ENCODE measurements at places on chromosomes 7 and 10. TPM values are rescaled to one million over a fixed set of nuclear protein-coding genes. Genes with fewer than 3 reads are reported as not detected.

DNA sequence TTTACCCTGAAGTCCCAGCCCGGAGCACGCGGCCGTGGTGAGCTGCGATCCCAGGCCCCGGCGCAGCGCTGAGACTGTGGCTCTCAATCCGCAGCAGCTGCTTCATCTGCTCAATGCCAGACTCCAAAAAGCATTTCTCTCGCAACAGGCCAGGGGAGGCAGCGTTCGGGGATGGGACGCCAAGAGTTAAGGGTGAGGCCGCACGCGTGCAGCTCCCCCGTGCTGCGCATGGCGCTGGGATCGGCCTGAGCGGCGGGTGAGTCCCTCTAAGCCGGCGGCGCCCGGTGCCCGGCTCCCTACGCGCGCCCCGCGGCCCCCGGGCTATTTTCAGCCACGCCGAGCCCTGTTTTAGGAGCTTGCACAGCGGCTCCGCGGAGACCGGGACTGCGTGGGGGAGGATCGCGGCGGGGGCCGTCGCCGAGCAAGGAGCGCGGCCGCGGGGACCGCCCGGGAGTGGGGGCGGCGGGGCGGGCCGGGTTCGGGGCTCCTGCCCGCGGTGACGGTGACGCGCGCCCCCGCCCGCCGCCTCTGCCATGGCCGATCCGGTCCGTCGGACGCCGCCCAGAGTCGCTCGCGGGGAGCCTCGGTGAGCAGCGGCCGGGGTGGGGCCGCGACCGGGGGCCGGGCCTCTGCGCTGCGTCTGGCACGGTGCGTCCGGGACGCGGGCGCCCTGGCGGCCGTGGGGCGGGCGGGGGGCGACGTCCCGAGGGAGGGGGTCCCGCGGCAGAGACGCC is 29.4 kb upstream of the JAKMIP3 start:
- peak; percentile 68 for DNase-seq

DNA sequence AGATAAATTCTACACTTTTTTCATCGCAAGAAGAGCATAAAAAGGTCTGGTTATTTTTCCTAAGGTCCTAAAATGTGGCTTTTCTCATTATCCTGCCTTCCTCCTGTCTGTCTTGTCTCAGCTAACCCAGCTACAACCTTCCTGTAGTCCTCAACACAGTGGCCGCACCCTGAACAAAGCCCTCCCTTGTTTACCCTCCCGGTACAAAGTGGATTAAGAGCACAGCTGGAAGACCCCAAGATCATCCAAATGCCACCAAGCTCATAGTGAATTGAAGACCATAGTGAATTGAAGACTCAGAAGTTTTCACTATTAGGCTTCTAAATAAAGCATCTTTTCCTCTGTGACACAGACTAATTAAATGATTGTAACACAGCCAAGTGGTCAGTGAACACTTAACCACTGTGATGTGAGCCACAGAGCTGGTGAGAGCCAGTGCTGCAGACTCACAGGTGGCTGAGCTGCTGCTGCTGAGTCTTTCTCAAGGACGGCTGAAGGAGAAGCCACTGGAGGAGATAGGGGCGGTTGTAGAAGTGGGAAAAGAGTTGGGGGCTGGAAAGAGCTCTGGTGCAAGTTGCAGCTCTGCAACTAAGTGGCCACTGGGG is 123.6 kb downstream of the ATXN7L1 start:
- no peak for DNase-seq

- no peak for DNase-seq
Observed at GRCh38 chr10:99389729-99390480, 40.5 kb downstream of the GOT1 start.

DNA sequence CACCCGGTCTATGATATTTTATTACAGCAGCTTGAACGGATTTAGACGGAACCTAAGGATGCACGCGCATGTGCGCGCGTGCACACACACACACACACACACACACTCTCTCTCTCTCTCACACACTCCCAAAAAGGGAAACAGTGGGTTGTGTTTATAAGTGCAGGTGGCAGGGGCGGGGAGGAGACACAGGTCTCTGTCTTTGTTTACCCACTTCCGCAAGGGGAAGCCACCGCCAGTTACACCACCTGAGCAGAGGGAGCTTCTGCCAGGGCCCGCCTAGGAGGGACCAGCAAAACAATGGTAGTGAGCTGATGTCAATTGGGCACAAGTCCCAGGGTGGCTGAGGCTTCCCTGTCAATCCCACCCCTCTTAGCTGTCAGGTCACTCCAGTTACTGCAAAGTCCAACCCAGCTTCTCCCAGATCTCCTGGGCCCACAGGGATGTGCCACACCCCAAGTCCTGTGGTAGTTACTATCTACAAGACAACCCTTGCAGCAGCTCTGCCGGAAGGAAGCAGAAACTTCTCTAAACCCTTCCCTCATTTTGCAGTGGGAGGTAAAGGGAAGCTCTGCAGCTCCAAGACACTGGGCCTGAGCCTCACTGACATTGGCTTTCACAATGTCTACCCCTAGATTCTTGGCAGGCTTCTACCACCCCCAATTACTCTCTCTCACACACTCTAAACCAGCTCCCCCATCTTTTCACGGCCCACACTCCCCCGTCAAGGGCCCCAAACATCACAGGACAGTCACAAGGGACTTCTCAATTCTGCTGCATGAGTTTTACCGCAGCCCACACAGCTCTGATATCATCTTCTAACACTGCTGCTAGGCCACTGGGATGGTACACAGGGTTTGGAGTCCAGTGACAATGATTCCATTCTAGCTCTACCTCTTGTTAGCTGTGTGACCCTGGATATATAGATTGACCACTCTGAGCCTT is 17.6 kb downstream of the ANXA11 start:
- DNase-seq = no peak

DNA sequence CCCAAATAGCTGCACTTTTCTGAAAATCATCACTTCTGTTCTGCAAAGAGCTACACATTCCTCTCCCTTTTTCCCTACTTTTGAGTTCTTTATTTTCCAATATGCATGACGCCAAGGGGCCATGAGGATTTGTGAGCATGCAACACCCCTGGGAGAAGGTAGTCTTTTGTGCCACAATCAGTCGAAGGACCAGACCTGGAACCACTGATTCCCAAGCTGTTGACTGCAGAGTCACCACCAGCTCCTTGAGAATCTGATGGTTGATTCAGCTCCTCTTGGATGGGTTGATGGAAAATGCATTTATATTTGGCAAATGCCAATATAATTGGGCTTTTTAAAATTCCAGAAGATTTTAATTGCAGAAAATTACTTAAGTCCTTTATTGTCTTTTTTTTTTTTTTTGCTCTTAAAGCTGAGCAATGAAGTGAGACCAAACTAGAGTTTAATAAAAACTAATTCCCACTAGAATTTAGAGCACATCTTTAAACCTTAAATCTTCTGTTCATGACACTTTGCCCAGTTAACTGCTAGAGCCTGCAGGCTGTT is 554.1 kb downstream of the TNS3 start:
- DNase-seq = peak; percentile 78

Gene STEAP1
- 3.6 TPM for polyA plus RNA-seq

GRCh38 chr10:126405239-126405775 is 17.0 kb upstream of the ADAM12 start:
- DNase-seq = no peak

DNA sequence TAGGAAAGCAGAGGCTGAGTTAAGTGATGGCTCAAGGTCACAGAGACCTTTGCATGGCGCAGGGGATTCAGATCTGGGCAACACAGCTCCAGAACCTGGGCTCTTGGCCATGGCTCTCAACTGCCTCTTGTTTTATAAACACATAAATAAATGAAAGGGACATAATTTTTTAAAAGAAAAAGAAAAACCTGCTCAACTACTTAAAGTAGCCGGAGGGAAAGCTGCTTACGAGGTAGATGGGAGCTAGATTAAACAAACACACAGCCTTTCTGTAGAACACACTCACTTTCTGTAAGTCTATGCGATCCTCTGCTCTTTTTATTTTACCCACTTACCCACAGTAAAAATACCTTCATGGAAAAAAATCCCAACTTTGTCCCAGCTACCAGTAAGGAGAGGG is 81.3 kb downstream of the PIP4K2A start:
- no peak for DNase-seq

Gene HMX3
- polyA plus RNA-seq = not detected

Gene GRID1
- polyA plus RNA-seq = 6.1 TPM

DNA sequence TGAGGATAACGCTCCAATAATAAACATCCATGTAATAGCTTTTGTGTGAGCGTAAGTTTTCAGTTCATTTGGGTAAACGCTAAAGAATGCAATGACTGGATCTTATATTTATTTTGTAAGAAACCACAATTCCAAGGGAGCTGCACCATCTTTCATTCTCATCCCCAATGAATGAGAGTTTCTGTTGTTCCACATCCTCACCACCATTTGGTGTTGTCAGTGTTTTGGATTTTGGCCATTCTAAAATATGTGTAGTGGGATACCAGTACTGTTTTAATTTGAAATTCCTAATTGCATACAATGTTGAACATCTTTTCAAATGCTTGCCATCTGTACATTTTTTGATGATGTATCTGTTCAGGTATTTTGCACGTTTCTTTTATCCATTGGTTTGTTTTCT is 50.9 kb upstream of the SEMA3D start:
- no peak for DNase-seq

- DNase-seq = no peak
Observed at GRCh38 chr10:101880232-101880573, 36.6 kb upstream of the KCNIP2 start.

DNA sequence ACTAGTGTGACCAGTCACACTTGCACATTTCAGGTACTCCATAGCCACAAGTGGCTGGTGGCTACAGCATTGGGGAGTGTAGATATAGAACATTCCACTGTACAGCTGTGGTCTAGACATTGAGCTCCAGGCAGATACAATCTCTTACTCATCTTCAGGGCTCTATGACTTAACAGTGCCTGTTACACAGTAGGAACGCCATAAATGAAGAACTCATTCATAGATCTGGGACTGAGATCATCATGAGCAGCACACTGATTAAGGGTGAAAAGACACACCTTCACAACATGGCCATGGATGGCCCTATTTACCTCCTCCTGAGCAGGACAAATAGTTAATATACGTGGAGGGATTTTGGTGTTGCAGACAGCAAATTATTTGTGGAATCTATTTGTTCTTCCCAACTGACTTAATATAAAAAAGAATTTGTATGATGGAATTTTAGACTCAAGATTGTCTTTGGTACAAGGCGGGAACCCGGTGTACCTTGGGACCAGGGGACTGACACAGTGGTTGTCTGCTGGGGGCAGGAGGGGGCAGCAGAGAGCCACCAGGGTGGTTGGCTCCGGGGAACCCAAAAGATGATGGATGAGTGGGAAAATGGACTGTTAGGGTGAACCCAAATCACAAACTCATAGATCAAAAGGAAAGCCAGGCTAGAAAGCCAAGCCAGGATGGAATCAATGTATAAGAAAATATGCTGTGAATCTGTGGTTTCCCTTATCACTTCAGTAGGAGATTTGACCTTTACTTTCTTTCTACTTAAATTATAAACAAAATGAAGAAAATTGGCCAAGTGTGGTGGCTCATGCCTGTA is 24.3 kb upstream of the CPA2 start:
- DNase-seq = peak; percentile 24

DNA sequence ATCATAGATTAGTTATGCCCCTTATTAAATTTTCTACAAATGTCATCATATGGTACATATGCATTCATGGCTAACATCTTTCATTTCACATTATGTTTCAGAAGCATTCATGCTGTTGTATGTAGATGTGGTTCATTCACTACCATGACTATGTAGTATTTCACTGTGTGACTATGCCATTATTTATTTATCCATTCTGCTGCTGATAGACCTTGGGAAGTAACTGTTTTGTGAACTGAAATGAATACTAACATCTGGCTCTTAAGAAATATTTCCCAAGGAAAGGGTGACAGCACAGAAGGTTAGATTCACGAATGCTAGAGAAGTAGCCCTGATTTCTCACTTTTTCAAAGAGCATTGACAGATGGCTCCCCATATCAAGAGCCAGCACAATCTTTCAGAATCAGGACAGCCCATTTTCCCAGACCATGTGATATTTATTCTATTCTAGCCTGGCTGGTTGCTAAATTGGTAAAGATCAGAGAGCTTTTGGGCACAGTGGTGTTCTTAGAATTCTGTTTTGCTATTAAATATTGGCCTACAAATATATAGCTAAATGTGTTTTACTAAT is 157.4 kb downstream of the DYNC1I1 start:
- no peak for DNase-seq

DNA sequence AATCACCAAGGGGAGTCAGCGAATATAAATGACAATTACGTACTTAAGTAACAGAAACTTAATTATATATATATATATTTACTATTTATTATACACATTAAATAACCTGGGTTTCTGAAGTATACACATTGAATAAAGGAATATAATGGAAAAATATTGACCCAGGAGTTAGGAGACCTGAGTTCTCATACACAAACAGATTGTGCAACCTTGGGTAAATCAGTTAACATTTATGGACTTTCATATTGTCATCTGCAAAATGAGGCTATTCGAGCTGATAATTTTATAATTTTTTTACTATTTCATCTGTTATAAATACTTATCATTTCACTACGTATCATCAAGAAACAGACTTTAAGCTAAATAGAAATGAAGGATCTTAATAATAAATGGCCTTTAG is 75.1 kb upstream of the SRRM3 start:
- DNase-seq = no peak

Gene WEE2
- not detected for polyA plus RNA-seq

Gene FAM13C
- polyA plus RNA-seq = 35.0 TPM

GRCh38 chr7:90825779-90826178 is 229.7 kb downstream of the CDK14 start:
- peak; percentile 79 for DNase-seq

DNA sequence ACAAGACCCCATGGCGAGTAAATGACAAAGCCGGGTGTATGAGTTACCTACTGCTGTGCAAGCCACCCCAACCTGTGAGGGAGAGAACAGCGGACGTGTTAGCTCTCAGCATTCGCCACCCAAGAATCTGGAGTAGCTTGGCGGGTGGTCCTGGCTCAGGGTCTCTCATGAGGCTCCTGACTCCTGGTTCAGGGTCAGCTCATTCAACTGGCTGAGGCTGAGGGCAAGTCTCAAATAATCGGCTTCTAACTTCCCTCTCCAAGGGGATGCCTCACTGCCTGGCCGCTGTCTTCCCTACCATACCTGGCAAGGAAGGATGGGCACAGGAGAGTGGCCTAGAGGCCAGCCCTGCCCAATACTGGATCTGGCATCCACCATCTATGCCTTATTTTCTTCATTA is 94.2 kb downstream of the HTR5A start:
- no peak for DNase-seq

DNA sequence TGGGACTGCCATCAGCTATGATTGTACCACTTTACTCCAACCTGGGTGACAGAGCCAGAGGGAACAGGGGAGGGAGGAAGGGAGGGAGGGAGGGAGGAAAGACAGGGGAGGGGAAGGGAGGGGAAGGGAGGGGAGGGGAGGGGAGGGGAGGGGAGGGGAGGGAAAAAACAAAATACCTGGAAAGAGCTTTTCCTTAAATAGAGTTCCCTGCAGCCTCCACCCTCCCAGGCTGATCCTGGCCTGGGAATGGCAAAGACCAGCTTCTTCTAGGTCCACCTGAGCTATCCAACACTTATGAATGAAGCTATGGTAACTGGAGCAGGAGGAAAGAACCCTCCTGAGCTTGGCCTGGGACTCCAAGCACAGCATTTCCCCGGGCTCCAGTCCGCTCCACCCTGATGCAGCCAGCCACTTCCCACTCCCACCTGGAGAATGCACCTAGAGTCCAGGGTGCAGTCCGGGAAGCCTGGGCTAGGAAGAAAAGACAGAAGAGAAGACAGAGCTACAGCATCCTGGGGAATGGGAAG is 66.1 kb downstream of the GRID1 start:
- DNase-seq = no peak

Gene JCAD
- polyA plus RNA-seq = 41.6 TPM

- peak; percentile 46 for DNase-seq
Observed at GRCh38 chr10:31630861-31631567, 297.6 kb downstream of the ARHGAP12 start.

- DNase-seq = no peak
Observed at GRCh38 chr7:157584420-157584819, 247.6 kb downstream of the DNAJB6 start.
